Gastrocnemius medialis (tissue), 4 donors: ENCODE measurements at places on chromosomes 6 and 20. TPM values are rescaled to one million over a fixed set of nuclear protein-coding genes. Genes with fewer than 3 reads are reported as not detected.

The ASIP gene
- total RNA-seq, result not detected

The PPP1R3G gene
- total RNA-seq, result 0.10 TPM

The ARMC2 gene
- 0.56 TPM for total RNA-seq

The KIF6 gene
- not detected for total RNA-seq

The GSTA1 gene
- 0.27 TPM for total RNA-seq

The CHRNA4 gene
- total RNA-seq, result not detected

The CCN5 gene
- 16.4 TPM for total RNA-seq

The SAPCD1 gene
- total RNA-seq, result not detected

The ECT2L gene
- total RNA-seq, result not detected
